Posterior cingulate gyrus (tissue), 11 donors: ENCODE measurements at places on chromosomes 1 and 21.

- DNase-seq: peak; percentile 98
Measured at GRCh38 chr1:35557118-35557610, at the start of gene KIAA0319L. TSS of gene KIAA0319L (minus strand) at chr1:35557403. CDS start at chr1:35554491, 2,912 bp downstream.

GRCh38 chr1:228373681-228374571 lies 32.7 kb downstream of the TRIM11 start:
- DNase-seq: no peak

DNA sequence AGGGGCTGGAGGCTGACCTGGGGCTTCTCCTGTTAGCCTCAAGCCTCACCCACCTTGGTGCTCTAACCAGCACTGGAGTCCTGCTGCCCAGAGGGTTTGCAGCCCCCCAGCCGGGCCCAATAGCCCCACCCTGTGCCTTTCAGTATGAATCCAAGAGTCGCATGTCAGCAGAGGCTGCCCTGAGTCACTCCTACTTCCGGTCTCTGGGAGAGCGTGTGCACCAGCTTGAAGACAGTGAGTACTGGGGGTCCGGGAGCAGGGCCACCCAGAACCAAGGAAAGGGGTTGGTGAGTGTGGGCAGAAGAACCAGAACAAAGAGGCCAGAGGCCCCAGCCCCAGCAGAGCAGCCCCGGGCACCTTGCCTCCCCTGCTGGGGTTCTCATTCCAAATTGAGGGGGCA lies 25.6 kb downstream of the CDK18 start:
- DNase-seq: no peak

GRCh38 chr1:54885237-54885679 lies 1.7 kb downstream of the DHCR24 start:
- DNase-seq: no peak

DNA sequence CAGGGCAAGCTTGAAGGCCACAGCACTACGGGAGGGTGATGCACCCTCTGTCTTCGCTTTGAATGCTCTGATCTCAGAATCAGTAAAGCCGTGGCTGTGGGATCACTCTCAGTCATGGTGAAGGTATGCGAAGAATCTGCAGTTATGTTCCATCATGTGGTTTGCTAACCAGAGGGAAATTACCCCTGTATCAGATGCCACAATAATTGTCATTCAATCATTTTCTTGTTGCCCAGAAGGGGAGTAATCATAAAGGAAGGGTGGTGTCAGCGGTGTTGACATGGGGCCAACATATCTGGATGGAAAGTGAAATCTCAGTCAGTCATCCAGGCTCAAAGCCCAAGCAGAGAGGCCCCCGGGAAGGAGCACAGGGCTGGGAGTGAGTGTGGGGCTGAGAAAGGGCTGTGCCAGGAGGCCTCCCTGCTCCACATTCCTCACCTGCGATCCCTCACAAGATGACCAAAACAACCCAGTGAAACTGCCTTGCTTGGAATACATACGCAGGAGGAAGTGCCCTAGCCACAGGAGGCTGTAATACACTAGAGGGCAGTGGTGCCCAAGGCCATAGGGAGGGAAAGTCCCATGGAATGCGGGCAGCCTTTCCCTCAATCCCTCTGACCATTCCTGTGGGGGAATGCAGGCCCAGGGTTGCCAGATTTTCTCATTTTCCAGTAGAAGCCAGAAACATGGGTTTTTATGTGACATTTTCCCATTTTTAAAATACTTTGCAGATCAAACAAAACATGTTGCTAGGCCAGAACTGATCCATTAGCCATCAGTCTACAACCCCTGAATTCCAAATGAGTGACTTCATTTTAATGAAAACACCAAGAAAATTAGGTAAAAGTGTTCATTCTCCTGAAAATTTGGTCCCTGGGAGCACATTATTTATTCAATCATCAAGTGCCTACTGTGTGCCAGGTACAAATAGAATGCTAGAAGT lies 95.7 kb upstream of the VANGL1 start:
- DNase-seq: no peak
